ENCODE measurements at places on chromosomes 11 and 22.

- DNase-seq: no peak
These were observed 10.0 kb upstream of the MTMR3 start for GRCh38 chr22:29872989-29873388.

GRCh38 chr11:90661233-90661632 lies 438.4 kb upstream of the CHORDC1 start:
- no peak for DNase-seq

DNA sequence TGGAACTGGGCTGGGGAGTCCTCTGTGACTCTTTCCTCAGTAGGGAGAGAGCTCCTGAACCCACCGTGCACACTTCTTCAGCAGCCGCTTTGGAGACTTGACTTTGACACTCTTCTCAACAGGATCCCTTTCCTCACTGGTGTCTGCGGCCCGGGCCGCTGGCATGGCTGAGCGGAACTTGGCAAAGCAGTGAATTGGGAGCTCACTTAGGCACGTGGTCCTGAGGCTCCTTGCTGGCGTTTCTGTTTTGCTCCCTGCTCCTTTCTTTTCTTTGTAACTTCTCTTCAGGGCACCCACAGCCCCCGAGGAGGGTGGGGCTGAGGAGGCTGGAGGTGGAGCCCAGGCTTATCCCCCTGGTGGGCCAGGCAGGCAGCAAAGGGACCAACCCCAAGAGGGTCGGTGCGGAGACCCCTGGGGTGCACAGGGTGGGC lies 8.4 kb upstream of the KCNQ1OT1 start:
- DNase-seq: peak; percentile 20

DNA sequence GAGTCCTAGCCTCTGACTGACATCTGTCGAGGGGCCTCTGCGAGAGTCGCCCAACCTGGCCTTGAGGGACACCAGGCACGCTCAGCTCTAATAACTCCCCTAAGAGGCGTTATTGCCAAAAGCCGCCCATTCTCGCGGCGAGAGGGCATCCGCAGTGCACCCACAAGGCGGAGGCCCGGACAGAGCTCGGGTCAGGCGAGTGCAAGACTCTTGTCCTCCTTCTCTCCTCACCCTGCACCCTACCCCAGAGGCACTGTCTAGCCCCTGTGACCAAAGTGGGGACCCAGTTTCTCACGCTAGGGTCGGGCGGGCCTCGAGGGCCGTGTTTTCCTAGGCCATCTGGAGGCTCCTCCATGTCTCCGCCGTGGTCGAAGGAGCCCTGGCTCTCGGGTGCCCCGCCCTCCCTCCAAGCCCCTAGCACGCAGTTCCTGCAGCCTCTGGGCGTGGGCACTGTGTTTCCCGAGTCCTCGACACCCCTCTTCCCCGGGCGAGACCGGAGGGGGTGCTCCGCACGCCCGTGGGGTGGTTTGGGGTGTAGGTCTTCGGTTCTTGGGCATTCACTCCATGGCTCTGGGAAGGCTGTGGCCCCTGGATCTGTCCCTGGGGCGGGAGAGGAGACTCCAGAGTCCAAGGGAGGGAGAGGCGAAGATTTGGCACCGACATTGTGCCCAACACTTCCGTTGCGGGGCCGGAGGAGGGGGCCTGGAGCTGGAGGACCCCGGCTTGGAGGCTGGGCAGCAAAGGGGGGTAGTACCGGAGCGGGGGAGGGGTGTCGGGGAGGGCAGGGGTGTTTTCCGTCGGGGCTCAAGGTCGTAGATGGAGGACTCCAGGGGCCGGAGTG lies 1.0 kb downstream of the CHRM4 start:
- DNase-seq: no peak

- no peak for DNase-seq
These were observed 15.7 kb upstream of the MEN1 start for GRCh38 chr11:64826062-64826461.

DNA sequence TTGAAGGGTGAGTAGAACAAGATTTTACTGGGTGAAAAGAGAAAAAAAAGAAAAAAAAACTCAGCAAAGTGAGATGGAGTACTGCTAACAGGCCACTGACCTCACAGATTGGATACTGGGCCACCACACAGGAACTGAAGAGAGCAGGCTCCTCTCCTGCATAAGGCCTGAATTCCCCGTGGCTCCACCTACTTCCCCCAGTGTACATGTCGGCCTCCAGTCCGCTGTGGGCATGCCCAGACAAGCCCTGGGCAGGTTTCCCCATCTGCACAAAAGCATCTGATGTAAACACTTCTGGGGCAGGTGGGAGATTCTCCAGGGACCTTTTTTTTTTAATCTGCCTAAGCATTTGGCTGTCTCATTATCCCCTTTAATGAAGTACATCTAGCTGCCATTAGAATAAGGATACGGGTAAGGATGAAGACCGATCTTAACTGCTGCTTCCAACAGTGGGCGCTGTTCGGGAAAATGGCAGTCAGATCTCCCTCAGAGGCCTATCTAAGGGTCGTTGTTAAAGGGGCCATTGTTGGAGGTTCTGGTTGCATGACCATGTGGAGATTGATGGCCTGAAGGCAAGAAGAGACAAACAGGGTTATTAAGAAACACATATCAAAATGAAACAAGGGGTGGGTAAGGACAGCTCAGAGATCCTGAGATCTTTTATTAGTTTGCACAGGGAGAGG lies 48.5 kb downstream of the MS4A13 start:
- DNase-seq: no peak

All from cerebellum (tissue), 4 donors.